ENCODE measurements at places on chromosomes 1 and 21. TPM values are rescaled to one million over a fixed set of nuclear protein-coding genes. Genes with fewer than 3 reads are reported as not detected.

OR2T2 gene
- total RNA-seq = not detected

SERTAD4 gene
- total RNA-seq = 1.4 TPM

SRGAP2C gene
- 27.5 TPM for total RNA-seq

RAP1GAP gene
- total RNA-seq = 0.09 TPM

PDE9A gene
- 0.38 TPM for total RNA-seq

DNASE2B gene
- total RNA-seq = not detected

KRTAP10-1 gene
- not detected for total RNA-seq

KCNQ4 gene
- total RNA-seq = not detected

GSTM1 gene
- 2.7 TPM for total RNA-seq

GBP4 gene
- total RNA-seq = 2.4 TPM

GABRD gene
- not detected for total RNA-seq

DENND1B gene
- total RNA-seq = 3.3 TPM

ACAP3 gene
- 37.0 TPM for total RNA-seq

MYOC gene
- total RNA-seq = not detected

DCST2 gene
- 0.09 TPM for total RNA-seq

LGR6 gene
- not detected for total RNA-seq

ADAM30 gene
- total RNA-seq = not detected

FNDC10 gene
- total RNA-seq = 0.47 TPM

CLCC1 gene
- 22.6 TPM for total RNA-seq

KRTAP12-2 gene
- not detected for total RNA-seq

OPRD1 gene
- total RNA-seq = not detected

GPBP1L1 gene
- total RNA-seq = 82.1 TPM

NCF2 gene
- total RNA-seq = not detected

CFHR5 gene
- not detected for total RNA-seq

UBE2U gene
- not detected for total RNA-seq

ZBTB40 gene
- total RNA-seq = 9.1 TPM
